ENCODE measurements at places on chromosomes 6 and 20.

DNA sequence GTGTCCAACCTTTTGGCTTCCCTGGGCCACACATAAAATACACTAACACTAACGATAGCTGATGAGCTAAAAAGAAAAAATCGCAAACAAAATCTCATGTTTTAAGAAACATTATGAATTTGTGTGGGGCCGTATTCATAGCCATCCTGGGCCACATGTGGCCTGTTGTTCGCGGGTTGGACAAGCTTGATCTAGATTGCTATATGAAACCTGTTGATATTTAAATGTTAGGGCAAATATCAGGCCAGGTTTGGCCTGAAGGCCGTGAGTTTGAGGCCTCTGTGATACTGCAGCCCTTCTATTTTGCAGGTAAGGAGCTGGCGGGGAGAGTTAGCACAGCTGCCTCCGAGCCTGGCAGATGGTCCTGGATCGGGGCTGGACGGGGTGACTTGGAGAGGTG is 99.0 kb downstream of the CEBPB start:
- DNase-seq = no peak

GRCh38 chr6:36122495-36123269 is 7.6 kb upstream of the MAPK13 start:
- DNase-seq = no peak

- DNase-seq = no peak
Measured at GRCh38 chr6:113146878-113147277, 710.3 kb upstream of the MARCKS start.

DNA sequence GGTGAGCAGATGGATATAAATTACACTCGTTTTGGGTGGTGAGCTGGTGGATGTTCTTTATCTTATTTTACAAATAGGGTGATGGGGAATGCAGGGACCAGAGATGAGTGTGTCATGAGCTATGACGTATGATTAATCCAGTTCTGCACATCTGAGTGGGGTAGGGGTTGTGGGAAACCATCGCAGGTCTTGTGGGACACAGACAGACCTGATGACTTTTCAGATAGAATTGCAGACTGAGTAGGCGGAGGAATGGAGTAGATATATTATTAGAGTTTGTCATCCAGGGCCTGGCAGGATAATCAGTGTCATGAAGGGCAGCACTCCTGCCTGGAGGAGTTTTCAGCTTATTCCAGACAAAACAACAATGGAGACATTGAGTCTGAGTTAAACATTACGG is 12.9 kb upstream of the DSP start:
- DNase-seq = no peak

DNA sequence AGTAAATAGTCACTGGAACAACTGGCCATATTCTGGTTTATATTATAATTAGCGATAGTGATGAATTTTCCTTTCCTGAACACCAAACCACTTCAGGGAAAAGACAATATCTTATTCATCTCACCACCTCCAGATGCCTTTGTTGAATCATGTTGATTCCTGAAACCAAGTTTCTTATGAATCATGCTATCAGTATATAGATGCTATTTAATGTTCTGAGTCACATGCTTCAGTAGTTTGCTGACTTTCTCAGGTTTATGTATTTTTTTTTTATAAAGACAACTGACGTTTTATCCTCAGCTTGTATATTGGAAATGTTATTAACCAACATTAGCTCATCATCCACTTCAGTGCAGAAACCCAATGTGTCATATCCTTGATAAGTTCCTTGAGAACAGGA is 710.2 kb upstream of the POU3F2 start:
- no peak for DNase-seq

DNA sequence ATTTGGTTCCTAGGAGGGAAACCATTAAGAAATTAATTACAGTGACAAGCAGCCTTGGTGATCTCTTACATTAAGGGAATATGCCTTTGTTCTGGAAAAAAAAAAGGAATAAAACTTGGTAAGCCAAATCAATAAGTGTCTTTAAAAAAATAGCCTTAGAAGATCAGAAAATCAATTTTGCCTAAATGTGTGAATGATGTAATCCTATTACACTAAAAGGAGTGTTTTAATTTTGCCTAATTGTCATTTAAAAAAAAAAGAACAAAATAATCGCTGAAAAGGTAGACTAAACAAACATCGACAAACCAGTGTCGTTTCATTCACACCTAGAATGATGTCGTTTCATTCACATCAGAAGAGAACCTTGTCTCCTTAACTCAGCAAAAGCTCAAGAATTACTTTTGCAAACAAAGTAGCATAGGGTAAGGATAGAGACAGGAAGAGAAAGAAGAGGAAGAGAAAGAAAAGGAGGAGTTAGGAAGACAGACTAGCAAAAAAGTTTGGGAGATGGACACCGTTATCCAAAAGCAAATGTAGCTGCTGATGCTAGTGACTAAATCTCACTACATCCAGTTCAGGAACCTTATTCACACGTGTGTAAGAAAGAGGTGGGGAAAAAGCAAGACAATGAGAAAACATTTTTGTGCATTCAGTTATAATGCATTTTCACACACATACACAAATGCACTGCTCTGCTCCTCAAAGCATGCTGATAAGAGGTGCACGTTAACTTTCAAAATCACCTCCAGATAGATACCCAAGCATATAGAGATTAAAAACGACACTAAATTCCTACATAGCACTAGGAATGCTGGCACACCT is 60.6 kb downstream of the HIVEP2 start:
- DNase-seq = no peak

GRCh38 chr6:23280437-23280836 is 711.1 kb downstream of the HDGFL1 start:
- DNase-seq = no peak

GRCh38 chr6:2839195-2839981 is 2.3 kb downstream of the SERPINB1 start:
- DNase-seq = no peak

GRCh38 chr20:20425823-20426654 is 58.1 kb downstream of the INSM1 start:
- no peak for DNase-seq

GRCh38 chr20:23272176-23273029 is 78.2 kb upstream of the NXT1 start:
- no peak for DNase-seq

DNA sequence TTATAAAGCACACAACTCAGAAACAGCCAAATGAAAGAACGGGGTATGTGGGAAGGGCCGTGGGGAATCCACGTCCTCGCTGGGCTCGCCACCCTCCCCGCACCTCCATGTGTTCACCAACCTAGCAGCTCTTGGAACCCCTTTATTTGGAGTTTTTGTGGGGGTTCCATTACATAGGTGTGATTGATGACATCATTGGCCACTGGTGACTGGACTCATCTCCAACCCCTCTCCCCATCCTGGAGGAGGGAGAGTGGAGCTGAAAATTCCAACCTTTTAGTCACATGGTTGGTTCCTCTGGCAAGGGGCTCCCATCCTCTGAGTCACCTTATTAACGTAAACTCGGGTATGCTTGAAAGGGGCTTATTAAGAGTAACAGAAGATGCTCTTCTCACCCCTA is 592.0 kb upstream of the FLRT3 start:
- no peak for DNase-seq

- no peak for DNase-seq
Measured at GRCh38 chr6:147859071-147859470, 350.6 kb downstream of the SAMD5 start.

DNA sequence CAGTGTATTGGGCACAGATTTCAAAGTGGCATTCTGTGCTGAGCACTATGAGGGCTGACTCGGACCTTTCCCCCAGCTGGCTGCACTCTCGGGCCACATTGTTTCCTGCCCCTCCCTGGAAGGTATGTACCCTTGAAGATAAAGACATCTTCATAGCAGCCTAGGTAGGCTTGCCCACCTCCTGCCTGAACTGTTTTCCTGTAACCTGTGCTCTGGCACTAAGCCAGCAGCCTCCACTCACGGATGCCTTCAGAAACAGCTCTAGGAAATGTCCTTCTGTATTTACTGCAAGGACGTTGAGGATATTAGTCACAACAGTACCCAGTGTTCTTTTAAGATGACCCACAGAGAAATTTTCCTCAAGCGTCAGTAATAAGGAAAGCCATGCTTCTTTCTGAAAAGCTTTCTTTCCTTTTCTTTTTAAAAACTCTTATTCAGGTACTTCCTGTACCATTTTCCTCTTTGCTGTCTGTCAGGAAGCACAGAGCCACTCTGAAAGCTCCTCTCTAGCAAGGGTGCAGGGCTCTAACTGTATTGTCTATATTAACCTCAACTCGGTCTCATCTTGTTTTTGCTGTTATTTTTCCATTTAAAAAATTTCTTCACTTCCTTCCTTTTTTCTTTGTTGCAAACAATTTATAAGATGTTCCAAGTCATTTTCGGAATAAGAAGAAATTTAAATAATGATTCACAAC is 43.5 kb downstream of the TTI1 start:
- DNase-seq = no peak

DNA sequence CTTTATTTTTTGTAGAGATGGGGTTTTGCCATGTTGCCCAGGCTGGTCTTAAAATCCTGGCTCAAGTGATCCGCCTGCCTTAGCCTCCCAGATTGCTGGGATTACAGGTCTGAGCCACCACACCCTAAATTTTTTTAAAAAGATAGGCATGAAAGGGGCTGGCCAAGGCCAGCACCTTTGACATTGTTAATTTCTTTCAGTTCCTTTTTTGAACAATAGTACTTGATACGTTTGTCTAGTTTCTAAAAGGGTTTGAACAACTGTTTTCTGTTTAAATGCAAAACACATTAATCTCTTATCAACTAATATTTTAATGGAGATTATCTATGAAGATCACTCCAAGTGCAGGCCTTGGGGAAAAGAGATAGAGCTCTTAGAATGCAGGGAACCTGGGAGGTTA is 37.6 kb upstream of the PTPRK start:
- DNase-seq = no peak

- no peak for DNase-seq
Measured at GRCh38 chr6:126217497-126217896, 122.4 kb upstream of the CENPW start.

GRCh38 chr6:116665464-116665863 is 3.1 kb downstream of the ZUP1 start:
- DNase-seq = no peak

GRCh38 chr6:2434116-2434515 is 188.7 kb upstream of the GMDS start:
- no peak for DNase-seq

DNA sequence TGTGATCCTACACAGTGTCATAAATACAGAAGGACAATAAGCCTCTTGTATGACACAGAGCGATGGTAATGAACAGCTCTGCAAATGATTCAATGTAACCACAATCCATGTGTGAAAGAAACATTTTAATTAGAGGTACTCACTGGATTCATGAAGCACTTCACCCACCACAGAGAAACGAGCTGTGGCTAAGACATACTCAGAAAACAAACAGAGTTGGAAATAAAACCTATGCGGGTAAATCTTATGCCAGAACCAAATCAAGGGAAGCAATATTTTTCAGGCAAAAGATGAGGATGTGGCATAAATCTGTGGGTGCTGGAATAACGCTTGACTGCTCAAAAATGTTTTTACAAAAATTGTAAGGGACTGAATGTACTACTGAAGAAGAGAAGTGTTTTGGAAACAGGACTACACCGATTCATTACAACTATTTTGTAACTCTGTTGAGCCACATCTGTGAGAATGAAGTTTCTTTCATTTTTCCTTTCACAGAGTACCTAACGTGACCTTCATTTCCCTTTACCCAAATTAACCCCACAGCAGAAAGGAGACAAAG is 112.1 kb downstream of the WDR27 start:
- no peak for DNase-seq

GRCh38 chr20:21548390-21549035 is 34.6 kb upstream of the NKX2-2 start:
- peak; percentile 52 for DNase-seq

GRCh38 chr20:43794326-43794725 is 67.5 kb upstream of the GTSF1L start:
- DNase-seq = no peak

- DNase-seq = no peak
Measured at GRCh38 chr6:96836631-96837080, 621 bp downstream of the GPR63 start.

GRCh38 chr20:63495741-63496595 is 2.9 kb downstream of the EEF1A2 start:
- DNase-seq = peak; percentile 72

GRCh38 chr6:41488433-41489119 is 57.6 kb upstream of the FOXP4 start:
- no peak for DNase-seq

GRCh38 chr6:30918670-30919069 is 4.6 kb downstream of the VARS2 start:
- no peak for DNase-seq

DNA sequence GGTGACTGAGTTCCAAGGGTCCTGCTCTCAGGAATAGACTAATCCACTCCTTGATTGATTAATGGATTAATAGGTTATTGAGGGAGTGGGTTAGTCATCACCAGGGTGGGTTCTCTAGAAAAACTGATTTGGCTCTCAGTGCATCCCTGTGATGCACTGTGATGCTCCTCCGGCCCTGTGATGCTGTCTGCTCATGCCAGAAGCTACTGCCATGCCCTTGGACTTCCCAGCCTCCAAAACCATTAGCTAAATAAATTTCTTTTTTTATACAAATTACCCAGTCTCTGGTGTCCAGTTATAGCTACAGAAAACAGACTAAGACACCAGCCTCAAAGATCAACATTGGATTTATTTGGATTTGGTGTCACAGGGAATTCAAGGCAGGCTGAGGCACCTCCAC is 40.4 kb upstream of the CST7 start:
- no peak for DNase-seq

DNA sequence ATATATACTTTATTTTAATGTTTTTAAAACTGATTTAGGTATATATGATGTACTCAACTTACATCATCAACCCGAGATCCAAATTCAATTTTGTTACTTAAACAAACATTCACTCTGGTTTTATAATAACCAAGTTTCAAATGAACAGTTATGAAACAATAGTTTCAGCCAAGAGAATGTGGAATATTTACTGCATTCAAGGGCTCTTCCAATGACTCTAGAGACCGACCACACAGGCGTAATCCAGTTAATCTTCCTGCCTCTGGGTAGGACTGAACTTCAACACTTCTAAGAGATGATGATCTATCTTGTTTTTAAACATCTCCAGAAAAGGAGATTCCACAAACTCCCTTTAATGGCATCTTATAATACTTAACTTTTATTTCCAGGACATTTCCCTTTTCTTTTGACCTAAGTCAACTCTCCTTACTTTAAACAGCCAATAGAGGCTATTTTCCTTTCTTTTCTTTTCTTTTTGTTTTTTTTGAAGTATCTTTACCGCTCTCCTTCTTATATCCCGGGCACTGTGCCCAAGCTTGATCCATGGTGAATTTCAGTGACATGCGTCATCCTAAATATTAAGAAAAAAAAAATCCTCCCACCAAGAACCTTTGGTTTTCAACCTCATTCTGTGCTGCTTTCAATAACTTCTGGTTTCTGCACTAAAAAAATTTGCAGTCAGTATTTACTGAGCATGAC is 110.1 kb downstream of the KIF13A start:
- no peak for DNase-seq
